Ascending aorta (tissue), 2 donors: ENCODE measurements at places on chromosomes 6 and 20.

DNA sequence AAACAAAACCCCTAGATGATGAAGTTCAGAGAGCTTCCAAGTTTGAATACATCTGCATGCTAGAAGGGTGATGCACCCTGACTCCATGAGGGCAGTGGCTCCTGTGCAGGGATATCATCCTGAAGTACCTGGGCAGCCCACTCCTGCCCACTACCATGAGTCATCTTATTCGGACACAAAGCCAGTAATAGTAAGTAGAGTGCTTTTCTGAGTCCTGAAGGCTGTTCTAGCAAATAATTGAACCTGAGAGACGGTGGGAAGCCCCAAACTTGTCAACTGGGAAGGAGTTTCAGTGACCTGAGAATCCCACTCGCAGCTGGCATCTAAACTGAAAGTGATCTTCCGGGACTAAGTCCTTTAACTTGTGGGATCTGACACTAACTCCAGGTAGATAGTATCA lies 152.9 kb upstream of the COL21A1 start:
- H3K4me3 ChIP-seq, result no peak overlapping the region
- H3K36me3 ChIP-seq, result no peaks in the 10 kb centered on the region
- no peak overlapping the region for H3K27ac ChIP-seq

DNA sequence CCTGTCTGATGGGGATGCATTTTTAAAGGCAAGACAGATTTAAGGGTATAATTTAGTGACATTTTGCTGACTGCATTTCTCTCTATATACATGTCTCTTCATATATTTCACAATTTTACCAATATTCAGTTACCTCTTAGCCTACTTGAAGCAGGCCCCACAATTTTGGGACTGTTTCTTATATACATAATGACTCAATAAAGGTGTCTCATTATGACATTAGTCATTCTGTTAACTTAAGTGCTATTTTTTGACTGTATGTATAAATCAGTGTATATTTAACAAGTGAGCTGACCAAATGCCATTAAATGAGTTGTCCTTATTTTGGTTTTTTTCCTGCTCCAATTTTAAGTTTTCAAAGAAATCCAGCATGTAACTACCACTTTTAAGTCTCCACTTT lies 313.3 kb downstream of the SOX4 start:
- H3K36me3 ChIP-seq, result no peaks in the 10 kb centered on the region
- H3K4me3 ChIP-seq, result no peak overlapping the region
- no peak overlapping the region for H3K27ac ChIP-seq
- peaks cover 4% of the 10 kb centered on the region for H3K4me1 ChIP-seq
- H3K27me3 ChIP-seq, result no peaks in the 10 kb centered on the region

DNA sequence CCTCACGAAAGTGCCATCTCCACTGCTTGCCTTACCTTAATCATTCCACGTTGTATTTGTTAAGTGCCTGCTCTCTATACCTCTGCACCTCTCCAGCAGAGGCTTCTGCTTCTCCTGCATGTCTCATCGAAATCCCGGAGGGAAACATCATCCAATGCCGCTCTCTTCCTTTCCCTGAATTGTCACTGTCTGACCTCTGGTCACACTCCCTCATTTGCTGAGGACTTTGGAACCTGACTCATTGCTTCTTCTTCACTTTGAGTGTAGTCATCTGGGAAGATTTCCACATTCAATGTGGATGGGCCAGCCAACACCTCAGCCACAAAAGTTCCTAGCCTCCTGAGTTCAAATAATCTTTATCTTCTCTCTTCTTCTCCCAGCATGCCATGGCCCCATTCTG lies 78.9 kb upstream of the BEND6 start:
- H3K36me3 ChIP-seq, result no peaks in the 10 kb centered on the region
- H3K27ac ChIP-seq, result no peak overlapping the region
- no peaks in the 10 kb centered on the region for H3K4me1 ChIP-seq
- no peak for DNase-seq

GRCh38 chr20:8504030-8504429 lies 372.0 kb downstream of the PLCB1 start:
- H3K27me3 ChIP-seq, result no peaks in the 10 kb centered on the region
- no peak for DNase-seq
- H3K4me1 ChIP-seq, result no peaks in the 10 kb centered on the region
- H3K36me3 ChIP-seq, result no peaks in the 10 kb centered on the region
- H3K4me3 ChIP-seq, result no peak overlapping the region

DNA sequence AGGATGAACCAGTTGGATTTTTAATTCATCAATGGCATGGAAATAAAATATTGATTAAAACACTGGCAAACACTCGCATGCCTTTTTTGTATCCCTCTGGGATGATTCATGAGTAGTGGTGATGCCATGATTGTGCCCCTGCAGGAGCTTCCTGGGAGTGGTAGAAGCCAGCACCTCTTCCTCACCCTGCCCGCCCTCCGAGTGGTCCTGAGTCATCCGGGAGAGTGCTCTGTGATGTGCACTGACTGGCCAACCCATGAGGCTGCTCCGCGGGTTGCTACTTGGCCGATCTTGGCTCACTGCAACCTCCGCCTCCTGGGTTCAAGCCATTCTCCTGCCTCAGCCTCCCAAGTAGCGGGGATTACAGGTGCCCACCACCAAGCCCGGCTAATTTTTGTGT lies 27.4 kb downstream of the GJA10 start:
- no peaks in the 10 kb centered on the region for H3K4me1 ChIP-seq
- H3K4me3 ChIP-seq, result no peak overlapping the region
- H3K27ac ChIP-seq, result no peak overlapping the region
- DNase-seq, result no peak
- H3K36me3 ChIP-seq, result no peaks in the 10 kb centered on the region
